ENCODE measurements at places on chromosomes 5 and 9.
A peak's percentile ranks its signal among the peaks of the same experiment; 100 is the strongest.

DNA sequence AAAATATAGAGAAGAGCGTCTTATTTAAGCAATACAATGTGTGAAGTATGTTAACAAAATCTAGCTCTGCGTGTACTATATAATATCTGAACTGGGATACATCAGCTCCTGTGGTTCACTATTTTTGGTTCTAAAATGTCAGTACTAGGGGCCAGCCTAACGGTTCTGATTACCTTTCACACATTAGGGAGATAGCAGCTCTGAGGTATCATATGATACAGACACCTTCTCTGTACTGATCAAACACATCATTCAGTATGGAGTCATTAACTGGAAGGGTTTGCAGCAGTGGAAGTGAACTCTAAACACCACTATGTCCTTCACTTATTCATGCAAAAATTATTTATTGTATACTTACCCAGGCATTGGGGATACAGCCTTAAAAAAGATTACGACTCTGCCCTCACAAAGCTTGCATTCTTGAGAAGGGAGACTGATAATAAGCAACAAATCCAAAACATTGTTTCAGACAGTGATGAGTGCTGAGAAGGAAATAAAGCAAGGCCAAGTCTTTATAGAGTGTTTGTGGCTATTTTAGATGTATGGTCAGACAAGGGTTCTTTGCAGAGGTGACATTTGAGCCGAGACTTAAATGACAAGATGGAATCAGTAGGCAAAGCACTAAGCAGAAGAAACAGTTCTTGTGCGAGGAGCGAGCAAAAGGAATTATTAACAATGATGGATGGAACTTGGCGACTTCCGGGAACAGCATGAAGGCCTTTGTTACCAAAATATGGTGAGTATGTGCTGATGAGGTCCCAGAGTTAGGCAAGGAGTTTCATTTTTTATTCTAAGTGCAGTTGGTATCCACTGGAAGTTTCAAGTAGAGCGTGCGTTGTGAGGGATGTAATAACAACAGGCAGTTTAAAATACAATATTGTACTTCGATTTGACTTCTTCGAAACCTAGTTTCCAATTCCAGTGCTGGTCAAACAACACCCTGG is 1.8 kb upstream of the LNPEP start:
- DNase-seq: peak; percentile 18
- peak overlapping the region; percentile 87 for H3K27ac ChIP-seq
- peak overlapping the region; percentile 87 for H3K4me3 ChIP-seq
- H3K4me1 ChIP-seq: peaks cover 42% of the 10 kb centered on the region
- no peaks in the 10 kb centered on the region for H3K36me3 ChIP-seq
- H3K27me3 ChIP-seq: no peaks in the 10 kb centered on the region

GRCh38 chr5:159765135-159765433 is 151.2 kb upstream of the ADRA1B start:
- H3K4me1 ChIP-seq: peaks cover 4% of the 10 kb centered on the region
- no peak overlapping the region for H3K4me3 ChIP-seq
- peak overlapping the region; percentile 78 for H3K27ac ChIP-seq
- DNase-seq: no peak
- peaks cover 6% of the 10 kb centered on the region for H3K27me3 ChIP-seq
- H3K36me3 ChIP-seq: no peaks in the 10 kb centered on the region

GRCh38 chr5:66149950-66150349 is 5.8 kb downstream of the SREK1 start:
- no peak overlapping the region for H3K27ac ChIP-seq
- no peaks in the 10 kb centered on the region for H3K27me3 ChIP-seq
- DNase-seq: no peak
- no peaks in the 10 kb centered on the region for H3K36me3 ChIP-seq
- H3K4me1 ChIP-seq: peaks cover 55% of the 10 kb centered on the region

GRCh38 chr9:124220946-124221451 is 36.8 kb upstream of the NEK6 start:
- no peaks in the 10 kb centered on the region for H3K4me1 ChIP-seq
- no peak overlapping the region for H3K27ac ChIP-seq
- no peaks in the 10 kb centered on the region for H3K36me3 ChIP-seq
- no peaks in the 10 kb centered on the region for H3K27me3 ChIP-seq
- no peak for DNase-seq

GRCh38 chr5:51380603-51381207 is 2.5 kb upstream of the ISL1 start:
- H3K4me3 ChIP-seq: no peak overlapping the region
- DNase-seq: no peak
- peaks cover 78% of the 10 kb centered on the region for H3K27me3 ChIP-seq
- peaks cover 3% of the 10 kb centered on the region for H3K4me1 ChIP-seq
- no peak overlapping the region for H3K27ac ChIP-seq

- H3K36me3 ChIP-seq: no peaks in the 10 kb centered on the region
- H3K4me1 ChIP-seq: peaks cover 81% of the 10 kb centered on the region
- no peak overlapping the region for H3K4me3 ChIP-seq
- H3K27me3 ChIP-seq: no peaks in the 10 kb centered on the region
Measured at GRCh38 chr5:150141544-150142184, 14.0 kb downstream of the PDGFRB start.

GRCh38 chr5:176561259-176561658 is 12.1 kb downstream of the CDHR2 start:
- no peaks in the 10 kb centered on the region for H3K4me1 ChIP-seq
- DNase-seq: no peak
- no peaks in the 10 kb centered on the region for H3K36me3 ChIP-seq
- H3K27ac ChIP-seq: no peak overlapping the region
- no peaks in the 10 kb centered on the region for H3K27me3 ChIP-seq
- H3K4me3 ChIP-seq: no peak overlapping the region

- no peaks in the 10 kb centered on the region for H3K4me1 ChIP-seq
- no peak overlapping the region for H3K4me3 ChIP-seq
- DNase-seq: no peak
- no peak overlapping the region for H3K27ac ChIP-seq
- H3K27me3 ChIP-seq: no peaks in the 10 kb centered on the region
Measured at GRCh38 chr5:75363726-75364495, 26.9 kb downstream of the HMGCR start.

DNA sequence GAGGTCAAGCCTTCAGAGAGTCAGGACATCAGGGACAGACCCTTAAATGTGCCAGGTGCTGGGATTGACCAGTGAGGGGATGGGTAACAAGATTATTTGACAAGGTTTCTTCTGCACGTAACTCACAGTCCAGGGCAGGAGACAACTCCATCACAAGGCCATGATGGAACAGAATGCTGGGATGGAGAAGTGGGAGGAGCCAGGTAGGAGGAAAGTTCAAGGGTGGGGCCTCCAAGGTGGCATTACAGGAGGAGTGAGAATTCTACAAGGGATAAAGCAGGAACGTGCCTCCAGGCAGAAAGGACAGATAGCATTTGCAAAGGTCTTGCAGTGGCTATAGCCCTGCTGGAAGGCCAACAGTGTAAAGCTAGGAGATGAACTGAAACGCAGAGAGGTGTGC is 102.2 kb downstream of the FGF18 start:
- H3K4me1 ChIP-seq: peaks cover 12% of the 10 kb centered on the region
- no peak for DNase-seq
- H3K27ac ChIP-seq: peak overlapping the region; percentile 34

GRCh38 chr5:21802869-21803490 is 1050.2 kb downstream of the CDH12 start:
- H3K36me3 ChIP-seq: no peaks in the 10 kb centered on the region
- H3K4me1 ChIP-seq: no peaks in the 10 kb centered on the region
- H3K4me3 ChIP-seq: no peak overlapping the region
- DNase-seq: no peak
- H3K27ac ChIP-seq: no peak overlapping the region
- no peaks in the 10 kb centered on the region for H3K27me3 ChIP-seq

GRCh38 chr5:38008198-38008597 is 168.4 kb upstream of the GDNF start:
- H3K4me1 ChIP-seq: no peaks in the 10 kb centered on the region
- H3K36me3 ChIP-seq: no peaks in the 10 kb centered on the region
- no peak overlapping the region for H3K4me3 ChIP-seq
- no peaks in the 10 kb centered on the region for H3K27me3 ChIP-seq
- no peak overlapping the region for H3K27ac ChIP-seq

DNA sequence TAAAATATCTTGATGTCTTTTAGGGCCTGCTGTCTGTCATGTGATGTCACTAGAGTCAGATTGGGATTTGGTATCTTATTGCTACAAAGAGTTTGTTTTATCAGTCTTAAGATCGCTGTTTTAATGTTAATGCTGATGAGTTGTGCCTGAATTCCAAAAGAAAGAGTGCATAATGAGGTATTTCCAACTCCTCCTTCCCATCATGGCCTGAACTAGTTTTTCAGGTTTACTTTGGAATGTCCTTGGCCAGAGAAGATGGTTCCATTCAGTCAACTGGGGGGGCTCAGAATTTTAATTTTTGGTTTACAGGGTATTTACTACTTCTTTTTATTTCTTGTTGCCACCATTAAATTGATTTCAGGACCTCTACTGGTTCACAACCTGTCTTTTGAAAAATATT is 74.3 kb upstream of the MARCHF11 start:
- H3K27me3 ChIP-seq: no peaks in the 10 kb centered on the region
- no peaks in the 10 kb centered on the region for H3K36me3 ChIP-seq
- no peaks in the 10 kb centered on the region for H3K4me1 ChIP-seq
- no peak overlapping the region for H3K27ac ChIP-seq
- DNase-seq: no peak
- H3K4me3 ChIP-seq: no peak overlapping the region

GRCh38 chr5:102792705-102793104 is 37.6 kb downstream of the PAM start:
- no peaks in the 10 kb centered on the region for H3K27me3 ChIP-seq
- H3K4me3 ChIP-seq: no peak overlapping the region
- no peak for DNase-seq
- no peaks in the 10 kb centered on the region for H3K36me3 ChIP-seq

GRCh38 chr5:124822647-124823046 is 76.2 kb upstream of the ZNF608 start:
- no peak for DNase-seq
- no peaks in the 10 kb centered on the region for H3K36me3 ChIP-seq
- peaks cover 23% of the 10 kb centered on the region for H3K4me1 ChIP-seq
- no peak overlapping the region for H3K27ac ChIP-seq
- no peak overlapping the region for H3K4me3 ChIP-seq

DNA sequence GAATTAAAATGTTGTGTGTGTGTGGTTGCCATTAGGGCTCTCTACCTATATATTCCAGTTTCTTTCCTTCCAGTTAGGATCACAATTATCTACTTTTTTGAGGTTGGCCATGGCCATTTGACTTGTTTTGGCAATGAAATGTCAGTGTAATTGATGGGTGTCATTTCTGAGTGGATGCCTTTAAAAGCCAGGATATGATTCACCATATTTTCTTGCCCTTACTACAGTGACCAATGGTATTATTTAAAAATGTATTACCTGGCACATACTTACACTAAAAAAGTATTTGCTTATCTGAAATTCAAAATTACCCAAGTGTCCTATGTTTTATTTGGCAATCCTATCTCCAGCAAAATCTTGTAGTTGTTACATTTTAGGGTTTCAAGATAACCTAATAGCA is 258.7 kb upstream of the ACTBL2 start:
- H3K27ac ChIP-seq: no peak overlapping the region
- H3K36me3 ChIP-seq: no peaks in the 10 kb centered on the region
- no peak overlapping the region for H3K4me3 ChIP-seq
- no peaks in the 10 kb centered on the region for H3K27me3 ChIP-seq
- H3K4me1 ChIP-seq: peaks cover 6% of the 10 kb centered on the region

GRCh38 chr9:34656992-34657391 is 5.0 kb downstream of the IL11RA start:
- peaks cover 15% of the 10 kb centered on the region for H3K4me1 ChIP-seq
- DNase-seq: no peak
- no peak overlapping the region for H3K27ac ChIP-seq
- no peak overlapping the region for H3K4me3 ChIP-seq
- no peaks in the 10 kb centered on the region for H3K27me3 ChIP-seq

GRCh38 chr5:111158105-111158744 is 66.0 kb upstream of the CAMK4 start:
- peak; percentile 94 for DNase-seq
- no peak overlapping the region for H3K4me3 ChIP-seq
- no peak overlapping the region for H3K27ac ChIP-seq

GRCh38 chr5:53479590-53480415 is 626 bp upstream of the FST start:
- DNase-seq: peak; percentile 61
- H3K4me1 ChIP-seq: peaks cover 17% of the 10 kb centered on the region
- H3K27me3 ChIP-seq: no peaks in the 10 kb centered on the region

DNA sequence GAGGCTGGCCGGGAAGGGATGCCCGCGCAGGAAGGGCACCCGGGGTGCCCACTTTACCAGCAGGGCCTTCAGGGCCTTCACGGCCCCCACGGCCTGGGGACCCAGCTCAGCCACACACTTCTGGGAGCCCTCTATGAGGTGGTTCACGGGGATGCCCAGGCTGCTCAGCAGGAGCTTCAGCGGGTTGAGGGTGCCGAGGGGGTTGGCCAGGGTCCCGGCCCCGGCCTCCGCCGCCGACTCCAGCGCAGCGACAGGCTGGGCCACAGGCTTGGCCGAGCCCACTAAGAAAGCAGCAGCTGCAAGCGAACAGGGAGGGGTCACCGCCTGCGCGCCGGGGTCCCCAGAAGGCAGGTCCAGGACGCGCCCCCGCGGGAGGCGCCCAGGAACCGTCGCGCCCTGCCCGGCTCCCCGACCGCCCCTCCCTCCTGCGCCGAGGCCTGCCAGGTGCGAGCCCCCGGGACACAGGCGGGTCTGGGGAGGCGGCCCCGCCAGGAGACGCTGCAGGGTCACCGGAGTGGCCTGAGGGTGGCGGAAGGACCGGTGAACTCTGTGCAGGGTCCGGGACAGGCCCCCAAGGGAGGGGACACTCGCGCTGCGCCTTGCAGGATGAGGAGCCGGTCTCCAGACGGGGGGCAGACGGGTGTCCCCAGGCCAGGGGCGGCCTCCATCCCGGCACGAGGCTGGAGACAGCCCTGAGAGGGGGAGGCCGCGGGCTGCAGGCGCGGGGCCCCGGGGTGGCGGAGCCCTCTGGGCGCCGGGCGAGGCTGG is 572 bp downstream of the SCGB3A1 start:
- no peaks in the 10 kb centered on the region for H3K36me3 ChIP-seq
- no peak overlapping the region for H3K4me3 ChIP-seq
- H3K4me1 ChIP-seq: peaks cover 16% of the 10 kb centered on the region
- DNase-seq: no peak
- H3K27ac ChIP-seq: no peak overlapping the region

DNA sequence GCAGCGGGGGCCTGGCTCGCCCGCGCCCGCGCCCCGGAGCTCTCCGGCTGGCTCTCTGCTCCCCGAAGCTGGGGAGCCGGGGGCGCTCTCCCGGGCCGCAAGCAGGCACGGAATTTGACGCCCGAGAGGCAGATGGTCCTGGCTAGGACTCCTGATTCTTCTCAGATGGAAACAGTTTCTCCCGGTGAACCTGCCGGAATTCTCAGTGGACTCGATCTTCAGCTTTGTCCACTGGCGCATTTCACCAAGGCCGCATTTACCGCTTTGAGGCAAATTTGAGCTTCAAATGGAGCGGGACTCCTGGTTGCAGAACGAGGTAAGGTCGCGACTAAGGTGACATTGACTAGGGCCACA is 305.7 kb upstream of the KCNN2 start:
- no peaks in the 10 kb centered on the region for H3K27me3 ChIP-seq
- peaks cover 13% of the 10 kb centered on the region for H3K4me1 ChIP-seq
- DNase-seq: no peak
- no peaks in the 10 kb centered on the region for H3K36me3 ChIP-seq
- no peak overlapping the region for H3K27ac ChIP-seq

- H3K4me3 ChIP-seq: no peak overlapping the region
- no peak overlapping the region for H3K27ac ChIP-seq
- H3K27me3 ChIP-seq: no peaks in the 10 kb centered on the region
- DNase-seq: no peak
- no peaks in the 10 kb centered on the region for H3K36me3 ChIP-seq
- no peaks in the 10 kb centered on the region for H3K4me1 ChIP-seq
Measured at GRCh38 chr5:110702704-110703103, 23.8 kb downstream of the TMEM232 start.

GRCh38 chr9:79325501-79325900 is 246.3 kb upstream of the TLE4 start:
- H3K27me3 ChIP-seq: no peaks in the 10 kb centered on the region
- H3K4me1 ChIP-seq: no peaks in the 10 kb centered on the region
- no peak overlapping the region for H3K27ac ChIP-seq
- H3K4me3 ChIP-seq: no peak overlapping the region
- DNase-seq: no peak
- no peaks in the 10 kb centered on the region for H3K36me3 ChIP-seq

Data from adrenal gland (tissue), 19 donors.